ENCODE measurements at places on chromosomes 3 and 15.
A peak's percentile ranks its signal among the peaks of the same experiment; 100 is the strongest.

- DNase-seq = peak; percentile 59
Observed at GRCh38 chr15:70142322-70143191, 44.8 kb upstream of the TLE3 start.

DNA sequence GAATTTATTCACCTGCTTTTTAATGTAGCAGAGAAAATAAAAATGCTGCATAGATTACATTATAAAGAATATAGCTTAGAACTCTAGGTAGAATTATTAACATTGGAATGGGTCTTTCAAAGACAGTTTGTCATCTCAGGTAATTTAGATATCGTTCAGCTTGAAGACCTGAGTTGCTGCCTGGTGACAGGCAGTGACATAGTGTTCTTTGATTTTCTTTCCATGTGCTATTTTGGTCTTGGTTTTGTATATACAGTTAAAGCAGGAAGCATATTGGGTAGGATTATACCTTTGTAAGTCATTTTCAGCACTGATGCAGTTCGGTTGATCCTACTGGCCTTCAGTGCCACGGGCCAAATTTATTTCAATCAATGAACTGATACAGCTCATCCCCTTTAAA is 98.7 kb downstream of the BBX start:
- no peak for DNase-seq

- peak; percentile 40 for DNase-seq
Observed at GRCh38 chr15:36265422-36265821, 314.0 kb upstream of the CDIN1 start.

DNA sequence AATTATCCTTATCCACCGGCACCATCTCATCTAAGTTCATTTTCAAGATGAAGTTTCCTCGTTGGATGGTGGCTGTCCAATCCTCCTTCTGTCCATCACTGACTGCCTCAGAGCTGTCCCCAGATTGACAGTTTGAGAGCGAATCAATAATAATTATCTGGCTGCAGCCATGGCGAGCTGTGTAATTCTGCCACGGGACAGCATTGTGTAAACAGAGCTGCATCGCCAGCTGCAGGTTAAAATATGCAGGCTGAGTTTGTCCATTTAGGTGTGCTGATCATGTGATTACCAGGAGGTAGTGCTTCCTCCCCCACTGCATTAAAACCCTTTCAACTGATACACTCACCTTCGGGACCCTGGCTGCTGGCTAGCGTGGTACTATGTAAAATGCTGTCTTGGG is 461.9 kb upstream of the ONECUT1 start:
- no peak for DNase-seq

- DNase-seq = peak; percentile 15
Observed at GRCh38 chr3:32493437-32494414, 8.9 kb downstream of the CMTM6 start.

Data from GM23248 (cell line).